Urothelium cell line (cell line): ENCODE measurements at places on chromosomes 1 and 21.

GRCh38 chr21:45699251-45699942 lies 55.9 kb downstream of the PCBP3 start:
- DNase-seq: no peak

DNA sequence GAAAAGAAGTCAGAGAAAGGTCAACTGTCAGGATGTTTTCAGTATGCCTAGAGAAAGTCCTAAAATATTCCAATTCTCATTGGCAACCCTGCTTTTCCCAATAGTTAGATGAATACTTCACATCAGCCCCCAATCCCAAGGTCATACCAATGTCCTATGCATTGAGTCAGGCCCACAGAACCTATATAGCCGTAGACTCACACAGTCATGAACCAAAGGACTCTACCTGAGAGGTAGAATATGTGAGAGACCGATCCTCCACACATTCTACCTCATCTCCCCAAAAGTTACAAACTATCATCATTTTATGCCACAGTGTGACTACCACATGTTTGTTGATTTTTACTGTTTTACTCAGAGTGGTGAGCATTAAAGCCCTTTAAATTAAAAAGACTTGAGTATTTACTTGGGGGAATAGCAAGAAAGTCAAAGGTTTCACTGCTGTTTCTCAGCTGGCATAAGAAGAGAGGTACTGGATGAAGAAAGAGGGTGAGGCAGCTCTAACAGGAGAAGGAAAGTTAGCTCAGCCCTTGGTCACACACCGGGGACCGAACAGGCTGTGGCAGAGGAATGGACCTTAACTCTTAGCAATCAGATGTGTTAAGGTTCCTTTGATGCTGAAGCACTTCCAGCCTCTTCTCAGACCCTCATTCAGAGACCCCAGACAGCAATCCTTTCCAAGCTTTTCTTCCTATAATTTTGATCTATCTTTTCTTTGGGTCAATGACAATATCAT lies 937 bp downstream of the CD48 start:
- DNase-seq: no peak

GRCh38 chr1:44571712-44572571 lies 102.3 kb downstream of the TMEM53 start:
- DNase-seq: no peak

DNA sequence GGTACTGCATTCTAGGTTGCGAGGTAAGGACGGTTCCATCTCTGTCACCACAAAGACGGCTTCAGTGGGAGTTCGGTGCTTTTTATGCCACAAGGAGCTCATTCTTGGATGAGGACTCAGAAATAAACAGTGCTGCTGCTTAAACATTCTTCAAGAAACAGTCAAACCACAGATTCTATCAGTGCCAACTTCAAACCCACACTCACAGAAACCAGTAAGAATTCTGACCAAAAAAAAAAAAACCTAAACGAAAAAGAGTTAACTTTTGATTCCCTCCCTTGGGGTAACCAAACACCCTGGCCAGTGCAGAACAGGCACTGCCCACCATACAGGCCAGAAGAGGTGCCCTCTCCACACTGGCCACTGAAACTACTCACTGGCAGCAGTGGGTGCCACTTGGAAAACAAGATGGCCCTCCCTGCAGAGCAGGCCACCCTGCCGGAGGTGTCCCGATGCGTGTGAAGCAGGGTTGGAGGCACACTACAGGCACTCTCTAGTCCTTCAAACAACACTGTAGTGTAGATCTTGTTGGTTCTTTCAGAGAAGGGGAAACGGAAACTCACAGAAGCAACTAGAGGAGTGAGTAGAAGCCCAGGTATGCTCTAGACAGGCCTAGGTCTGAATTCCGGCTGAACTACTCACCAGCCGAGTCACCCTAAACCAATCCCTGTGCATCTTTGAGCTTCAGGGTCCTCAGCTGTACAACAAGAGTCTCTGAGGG lies 87.3 kb upstream of the TLR5 start:
- DNase-seq: peak; percentile 59

GRCh38 chr1:100414693-100415497 lies 62.6 kb downstream of the CDC14A start:
- DNase-seq: no peak

DNA sequence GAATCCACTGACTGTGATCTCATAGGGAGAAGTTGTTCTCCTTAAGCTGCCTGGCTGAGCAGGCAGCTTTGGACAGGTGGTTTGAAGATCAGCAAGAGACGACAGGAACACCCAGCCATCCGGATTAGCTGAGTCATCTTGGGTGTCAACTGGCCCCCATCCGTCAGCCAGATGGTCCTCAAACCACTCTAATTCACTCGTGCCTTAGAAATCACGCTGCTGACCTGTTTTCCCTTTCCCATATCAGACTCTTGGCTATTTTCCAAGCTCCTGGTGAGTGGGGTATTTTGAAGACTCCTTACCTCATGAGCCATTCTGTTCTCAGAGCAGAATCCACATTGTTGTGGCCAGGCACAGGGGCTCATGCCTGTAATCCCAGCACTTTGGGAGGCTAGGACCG lies 149.1 kb upstream of the L1TD1 start:
- peak; percentile 40 for DNase-seq

DNA sequence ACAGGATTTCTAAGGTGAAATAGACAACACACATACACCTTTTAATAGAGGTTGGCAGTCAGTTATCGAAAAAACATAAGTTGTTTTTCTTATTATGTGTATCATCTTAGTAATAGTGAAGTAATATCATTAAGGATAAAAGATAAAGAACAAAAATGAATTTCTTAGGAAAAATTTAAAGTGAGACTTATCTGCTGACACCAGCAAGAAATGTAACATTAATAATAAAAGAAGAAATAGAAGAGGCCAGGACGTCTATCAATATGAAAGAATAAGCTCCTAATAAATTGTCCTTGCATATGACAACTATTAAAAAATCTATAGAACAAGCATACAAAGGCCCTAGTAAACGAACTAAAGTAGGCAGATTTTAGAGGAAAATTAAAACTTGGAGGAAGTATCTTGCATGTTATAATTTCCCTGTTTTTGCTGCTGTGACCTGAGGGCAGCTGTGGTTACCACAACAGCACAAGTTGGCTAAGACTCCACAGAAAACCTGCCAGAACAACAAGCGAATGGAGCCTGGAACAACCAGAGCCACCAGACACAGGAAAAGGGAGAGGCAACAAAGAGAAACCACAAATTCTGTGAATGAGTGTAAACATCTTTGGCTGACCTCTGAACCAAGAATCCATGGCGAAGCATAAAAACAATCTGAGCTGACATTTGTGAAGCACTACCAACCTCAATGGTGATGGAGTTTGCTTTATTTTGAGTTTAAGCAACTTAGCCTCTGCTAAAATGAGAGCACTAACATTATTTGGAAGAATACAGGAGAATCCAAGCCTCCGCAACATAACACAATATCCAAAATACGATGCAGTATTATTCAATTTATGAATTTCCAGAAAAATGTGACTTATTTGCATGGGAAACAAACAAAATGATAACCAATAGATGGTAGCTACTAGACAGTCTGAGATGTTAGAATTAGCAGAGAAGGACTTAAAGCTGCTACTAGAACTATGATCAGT lies 207.5 kb downstream of the KCNT2 start:
- DNase-seq: peak; percentile 17

DNA sequence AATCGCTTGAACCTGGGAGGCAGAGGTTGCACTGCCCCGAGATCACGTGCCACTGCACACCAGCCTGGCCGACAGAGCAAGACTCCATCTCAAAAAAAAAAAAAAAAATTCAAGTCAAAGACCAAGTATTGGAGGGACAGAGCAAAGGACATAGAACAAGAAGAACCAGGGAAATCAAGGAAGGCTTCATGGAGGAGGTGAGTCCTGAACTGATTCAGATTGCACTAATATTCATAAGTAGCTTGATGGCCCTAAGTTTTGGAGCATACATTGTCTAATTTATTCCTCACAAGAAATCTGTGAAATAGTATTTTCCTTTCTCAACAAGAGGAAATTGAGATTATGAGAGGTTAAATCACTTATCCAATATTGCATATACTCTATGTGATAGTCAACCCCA lies 3.9 kb upstream of the PRR9 start:
- DNase-seq: no peak

DNA sequence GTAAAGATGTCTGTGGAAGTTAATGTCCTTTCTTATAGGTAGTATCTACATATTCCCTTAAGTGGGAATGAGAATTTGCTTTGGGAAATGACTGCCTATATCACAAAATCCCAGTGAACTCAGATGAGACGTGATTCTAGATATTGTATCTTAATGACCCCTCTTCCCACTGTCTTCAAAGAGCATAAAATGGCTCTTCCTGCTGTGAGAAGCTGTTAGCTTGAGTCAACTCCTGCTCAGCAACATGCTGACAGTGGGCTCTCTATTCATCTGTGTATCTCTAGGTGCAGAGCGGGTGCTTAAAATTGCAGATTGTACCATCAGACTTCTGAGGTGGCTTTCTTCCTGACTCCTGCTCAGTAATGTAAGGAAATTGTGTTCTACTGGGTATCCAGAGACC lies 100.6 kb downstream of the SPAG17 start:
- DNase-seq: no peak

GRCh38 chr1:39117899-39118450 lies 86.5 kb upstream of the MACF1 start:
- no peak for DNase-seq

- no peak for DNase-seq
Observed at GRCh38 chr1:58650141-58650540, 49.7 kb downstream of the MYSM1 start.

GRCh38 chr1:62437273-62437940 lies 558 bp downstream of the USP1 start:
- peak; percentile 24 for DNase-seq

DNA sequence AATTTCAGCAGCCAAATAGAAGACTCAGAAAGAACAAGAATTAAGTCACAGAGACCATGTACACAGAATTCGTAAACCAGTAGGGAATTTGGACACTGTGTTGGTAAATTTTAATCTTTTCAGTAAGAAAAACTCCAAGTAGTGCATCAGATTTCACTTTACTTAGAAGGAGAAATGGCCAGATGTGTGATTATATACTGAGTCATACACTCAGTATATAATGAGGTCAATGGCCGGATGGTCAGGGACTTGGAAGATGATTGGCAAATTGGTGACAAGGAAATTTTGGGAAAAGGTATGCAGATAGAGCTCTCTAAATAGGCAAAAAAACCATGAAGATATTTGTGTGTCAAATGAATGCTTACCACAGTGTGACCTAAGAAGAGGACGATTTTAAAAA lies 399.8 kb upstream of the LRRC7 start:
- no peak for DNase-seq

GRCh38 chr1:82073071-82073470 lies 272.3 kb downstream of the ADGRL2 start:
- DNase-seq: no peak

DNA sequence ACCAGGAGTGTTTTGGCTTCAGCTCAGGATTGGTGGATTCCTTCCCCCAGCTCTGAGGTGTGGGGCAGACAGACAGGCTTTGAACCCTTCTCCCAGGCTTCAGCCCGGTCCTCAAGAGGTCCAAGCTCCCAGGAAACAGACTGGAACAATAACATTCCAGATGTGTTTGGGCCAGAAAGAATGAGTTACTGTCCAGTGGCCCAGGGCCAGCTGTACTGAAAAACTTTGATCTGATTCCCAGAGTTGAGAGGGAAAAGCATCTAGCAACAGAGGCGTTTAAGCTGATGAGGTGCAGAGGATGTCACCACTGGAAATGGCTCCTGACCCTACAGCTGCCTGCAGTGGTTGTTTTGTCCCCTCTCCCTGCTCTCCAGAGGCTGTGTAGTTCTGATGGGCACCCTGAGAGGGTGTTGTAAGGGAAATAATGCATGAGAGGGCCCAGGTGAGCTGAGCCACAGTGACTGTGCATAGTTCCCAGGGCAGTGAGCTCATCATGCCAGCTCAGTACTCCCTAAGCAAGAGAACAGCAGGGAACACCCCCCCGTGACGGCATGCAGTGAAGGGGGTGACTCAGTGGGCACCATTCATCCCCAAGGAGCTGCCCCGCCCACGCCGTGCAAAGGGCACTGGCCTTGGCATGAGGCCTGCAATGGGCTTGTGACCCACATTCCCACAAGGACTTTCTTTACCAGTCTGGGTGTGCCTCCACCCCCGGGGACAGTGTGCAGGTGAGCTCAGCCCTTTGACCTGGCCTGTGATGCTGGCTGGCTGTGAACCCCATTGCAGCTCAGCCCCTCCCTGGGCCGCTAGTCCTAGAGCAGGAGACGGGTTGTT lies 13.8 kb upstream of the SFN start:
- peak; percentile 83 for DNase-seq

DNA sequence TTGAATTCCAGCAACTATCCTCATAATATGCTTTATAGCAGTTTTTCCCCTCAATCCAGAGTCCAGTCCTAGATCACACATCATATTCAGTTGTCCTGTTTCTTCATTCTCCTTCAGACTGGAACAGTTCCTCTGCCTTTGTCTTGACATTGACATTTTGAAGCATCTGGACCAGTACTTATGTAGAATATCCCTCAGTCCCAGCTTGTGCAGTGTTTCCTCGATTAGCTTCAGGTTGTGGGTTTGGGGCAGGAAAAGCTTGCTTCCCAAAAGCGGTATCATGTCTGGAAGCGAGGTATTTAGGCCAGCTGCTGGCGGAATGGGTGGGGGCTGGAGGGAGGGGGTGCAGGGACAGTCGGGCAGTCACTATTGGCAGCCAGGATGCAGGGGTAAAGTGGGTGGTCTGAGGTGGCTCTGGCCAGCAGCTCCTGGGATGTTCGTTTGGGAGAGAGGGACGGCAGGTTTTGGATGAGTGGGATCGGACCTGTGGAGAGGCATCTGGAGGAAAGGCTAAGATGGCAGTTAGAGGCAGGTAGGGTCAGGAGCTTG lies 6.5 kb downstream of the THEMIS2 start:
- no peak for DNase-seq

- no peak for DNase-seq
Observed at GRCh38 chr1:208541225-208541855, 297.2 kb upstream of the PLXNA2 start.

DNA sequence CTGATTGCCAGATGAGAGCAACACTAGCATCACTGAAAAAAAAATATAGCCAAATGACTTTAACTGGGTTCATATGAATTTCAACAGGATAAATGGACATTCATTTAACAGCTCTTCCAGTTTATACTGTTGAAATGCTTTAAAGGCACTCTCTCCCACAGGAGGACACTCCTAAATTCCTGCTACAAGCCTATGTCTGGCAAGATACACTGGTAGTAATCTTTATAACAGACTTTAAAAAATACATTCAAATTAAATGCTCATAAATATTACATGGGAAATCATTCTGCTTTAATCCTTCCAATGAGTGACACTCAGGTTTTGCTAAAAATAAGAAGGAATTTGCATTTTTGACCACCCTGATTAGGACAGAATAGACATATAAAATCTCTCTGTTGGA lies 526.7 kb upstream of the ADAMTS5 start:
- no peak for DNase-seq

DNA sequence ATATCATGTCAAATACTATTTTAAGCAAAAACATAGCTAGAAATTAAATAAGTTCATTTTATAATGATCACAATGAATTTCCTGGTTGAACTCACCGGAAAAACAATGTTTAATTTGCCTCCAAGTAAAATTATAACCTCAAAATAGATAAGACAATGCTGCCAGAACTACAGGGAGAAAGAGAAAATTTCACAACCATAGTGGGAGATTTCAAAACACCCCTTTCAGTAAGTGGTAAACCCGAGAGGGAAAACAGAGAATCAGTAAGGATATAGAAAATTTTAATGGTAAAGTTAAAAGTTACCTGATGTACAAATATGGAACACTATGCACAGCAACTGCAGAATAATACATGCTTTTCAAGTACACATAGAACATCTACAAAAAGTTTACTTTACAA lies 43.2 kb upstream of the PLA2G4A start:
- DNase-seq: no peak
